ENCODE measurements at places on chromosomes 7 and 10.

- DNase-seq, result no peak
Measured at GRCh38 chr10:44467900-44468299, 83.0 kb upstream of the CXCL12 start.

DNA sequence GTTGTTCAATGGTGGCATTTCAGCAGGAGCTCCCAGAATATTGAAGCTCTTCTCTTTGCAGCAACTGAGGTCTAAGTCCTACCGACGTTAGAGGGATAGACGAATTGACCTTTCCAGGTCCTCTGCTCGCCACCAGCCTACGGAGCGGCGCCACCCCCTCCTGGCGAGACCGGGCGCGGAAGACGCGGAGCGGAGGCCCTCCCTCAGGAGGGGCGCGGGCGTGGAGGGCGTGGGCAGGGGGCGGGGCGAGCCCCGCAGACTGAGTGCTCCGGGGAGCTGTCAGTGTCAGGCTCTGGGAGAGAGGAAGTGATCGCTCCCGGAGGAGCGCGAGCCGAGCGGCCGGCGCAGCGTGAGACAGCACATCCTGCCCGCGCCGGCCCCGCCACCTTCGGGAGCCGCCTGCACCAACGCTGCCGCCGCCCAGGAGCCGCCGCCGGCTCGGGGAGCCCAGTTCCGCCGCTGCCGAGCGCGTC is at the start of gene DYNC1I1:
DYNC1I1 (plus strand) TSS at position 257 of the 473 bp plus-strand sequence. CDS start 32,176 bp downstream, outside the sequence.
- DNase-seq, result peak; percentile 68

DNA sequence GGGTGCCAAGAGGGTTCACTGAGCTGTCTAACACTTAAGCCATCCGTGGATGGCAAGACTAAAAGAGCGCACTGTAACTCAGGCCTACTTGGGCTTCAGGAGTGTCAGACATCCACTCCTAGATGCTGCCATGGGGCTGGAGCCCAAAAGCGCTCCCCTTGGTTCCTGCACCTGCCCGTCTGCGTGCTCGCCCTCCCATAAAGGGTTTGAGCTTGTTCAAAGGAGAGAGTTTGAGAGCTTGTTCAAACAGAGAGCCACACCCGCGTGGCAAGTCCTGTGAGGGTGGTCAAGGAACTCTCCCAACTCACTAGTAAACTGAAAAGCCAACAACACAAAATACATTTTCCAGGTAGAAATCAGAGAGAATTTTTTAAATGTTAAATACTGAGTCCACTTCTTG is 256.7 kb downstream of the SEMA3A start:
- no peak for DNase-seq

DNA sequence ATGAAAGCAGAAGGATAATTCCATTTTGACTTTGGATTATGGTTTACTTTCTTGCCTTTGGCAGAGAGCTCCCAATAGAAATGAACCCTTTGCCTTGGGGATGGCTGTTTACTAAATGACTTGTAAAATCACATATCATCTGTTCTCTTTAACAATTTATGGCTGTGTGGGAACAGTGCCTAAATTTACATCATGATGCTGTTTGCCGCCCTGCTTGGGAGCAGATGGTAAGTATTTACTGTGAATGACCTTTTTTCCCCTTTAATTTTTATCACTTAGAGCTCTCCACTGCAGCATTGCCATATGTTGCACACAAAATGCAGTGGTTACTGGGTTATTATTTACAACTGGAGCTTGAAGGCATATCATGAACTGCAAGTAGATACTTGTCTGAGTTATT is 13.4 kb downstream of the HEPACAM2 start:
- DNase-seq, result no peak

GRCh38 chr10:44362866-44363711 is 21.8 kb downstream of the CXCL12 start:
- DNase-seq, result no peak

GRCh38 chr10:18668026-18668425 is 8.8 kb downstream of the ARL5B start:
- DNase-seq, result no peak

GRCh38 chr7:30465046-30465810 is 13.4 kb downstream of the NOD1 start:
- DNase-seq, result no peak

- no peak for DNase-seq
Measured at GRCh38 chr10:6236349-6237198, 33.8 kb downstream of the PFKFB3 start.

- DNase-seq, result no peak
Measured at GRCh38 chr10:130652544-130652943, 516.4 kb downstream of the GLRX3 start.

GRCh38 chr7:36300696-36301350 is 88.8 kb upstream of the ANLN start:
- no peak for DNase-seq

- no peak for DNase-seq
Measured at GRCh38 chr10:132451506-132452215, 54.7 kb downstream of the PWWP2B start.

DNA sequence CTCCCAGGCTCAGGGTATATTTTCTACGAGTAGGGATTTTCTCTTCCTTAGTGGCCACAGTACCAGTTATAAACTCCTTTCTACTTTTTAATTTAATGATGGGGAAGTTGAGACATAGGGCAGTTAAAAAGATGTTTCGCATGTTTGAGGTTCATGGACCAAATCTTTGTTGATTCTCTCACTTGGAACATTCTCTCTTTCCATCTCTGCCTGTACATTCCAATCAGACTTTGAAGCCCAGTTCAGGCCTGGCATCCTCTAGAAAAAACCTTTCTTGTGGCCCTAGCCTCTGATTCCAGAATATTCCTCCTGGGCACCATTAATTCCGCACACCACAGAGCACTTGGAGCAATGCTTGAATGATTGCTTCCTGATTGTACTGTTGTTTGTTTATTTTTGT is 18.5 kb downstream of the SLC13A4 start:
- DNase-seq, result no peak

DNA sequence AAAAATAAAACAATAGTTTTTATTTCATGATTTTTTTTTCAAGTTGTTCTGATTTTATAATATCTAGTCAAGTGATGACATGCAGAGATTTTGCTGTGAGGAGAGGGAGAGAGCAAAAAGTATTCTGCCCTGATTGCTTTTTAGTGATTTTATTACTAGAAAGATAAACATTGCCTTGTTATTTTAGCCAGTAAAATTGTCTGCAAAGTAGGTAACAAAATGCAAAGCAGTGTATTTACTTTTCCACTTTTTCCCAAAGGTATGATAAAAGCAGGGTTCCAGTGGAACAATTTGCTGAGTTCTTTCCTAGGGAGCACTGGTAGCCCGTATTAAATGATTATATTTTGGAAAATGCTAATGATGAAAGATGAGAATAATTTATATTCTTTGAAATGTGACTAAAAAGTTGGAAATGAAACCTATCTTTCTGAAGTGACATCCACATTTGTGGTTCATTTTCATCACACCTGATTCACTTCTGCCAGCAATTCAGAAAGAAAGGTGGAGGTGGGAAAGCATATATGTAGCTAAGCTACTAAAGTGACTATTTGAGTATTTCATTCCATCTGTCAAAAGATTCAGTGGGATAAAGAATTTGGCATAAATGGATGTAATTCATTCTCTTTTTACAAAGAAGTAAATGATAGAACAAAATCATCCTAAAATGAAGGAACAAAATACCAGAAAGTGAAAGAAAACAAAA is 300.3 kb downstream of the ADK start:
- no peak for DNase-seq

Data from SK-N-DZ (cell line).